ENCODE measurements at places on chromosomes 1 and 21.
A peak's percentile ranks its signal among the peaks of the same experiment; 100 is the strongest.

DNA sequence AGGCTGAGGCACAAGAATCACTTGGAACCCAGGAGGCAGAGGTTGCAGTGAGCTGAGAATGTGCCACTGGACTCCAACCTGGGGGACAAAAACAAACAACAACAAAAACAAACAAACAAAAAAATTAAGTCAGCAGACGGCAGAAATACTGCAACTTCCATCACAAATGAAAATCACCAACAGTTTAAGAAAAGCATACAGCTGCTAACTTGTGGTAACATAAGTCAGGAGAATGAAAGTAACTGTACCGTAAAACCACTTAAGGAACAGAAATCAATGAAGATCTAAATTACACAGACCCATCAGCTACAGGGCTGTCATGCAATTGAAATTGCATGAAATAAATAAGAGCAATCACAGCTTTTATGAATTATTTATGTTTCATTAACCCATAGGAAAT, 25.0 kb downstream of the MCOLN2 start:
- DNase-seq: no peak

- no peak for DNase-seq
Measured at GRCh38 chr1:202143768-202144401, 652 bp downstream of the ARL8A start.

DNA sequence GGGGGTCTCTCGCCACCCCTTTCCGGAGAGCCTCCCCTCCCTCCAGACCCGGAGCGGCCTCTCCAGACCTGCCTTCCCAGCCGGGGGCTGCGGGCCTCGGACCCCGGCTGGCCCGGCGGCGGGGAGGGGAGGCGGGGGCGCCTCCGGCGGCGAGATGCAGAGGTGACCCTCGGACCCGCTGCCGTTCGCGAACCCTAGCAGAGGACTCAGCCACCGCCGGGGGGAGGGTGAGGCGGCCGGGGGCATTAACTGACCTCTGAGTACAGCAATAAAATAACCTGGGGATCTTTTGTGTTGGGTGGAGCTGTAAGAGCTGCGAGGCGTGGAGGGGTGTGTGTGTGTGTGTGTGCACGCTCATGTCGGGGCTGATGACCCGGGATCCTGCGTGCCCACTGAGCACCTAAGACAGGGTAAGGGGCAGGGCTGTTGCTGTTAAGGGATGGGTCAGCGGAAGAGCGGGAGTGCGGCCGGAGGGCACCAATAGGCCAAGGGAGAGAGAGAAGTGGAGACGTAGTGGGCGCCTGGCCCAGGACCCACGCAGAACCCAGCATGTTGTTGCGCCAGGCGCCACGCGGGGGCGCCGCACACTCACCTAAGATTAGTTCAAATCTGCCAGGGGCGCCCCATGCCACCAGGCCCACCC, 6.3 kb downstream of the HAPLN2 start:
- DNase-seq: no peak

GRCh38 chr1:185094761-185095160, 49.4 kb downstream of the RNF2 start:
- no peak for DNase-seq

GRCh38 chr1:109274533-109275476, 8.1 kb downstream of the PSRC1 start:
- no peak for DNase-seq

DNA sequence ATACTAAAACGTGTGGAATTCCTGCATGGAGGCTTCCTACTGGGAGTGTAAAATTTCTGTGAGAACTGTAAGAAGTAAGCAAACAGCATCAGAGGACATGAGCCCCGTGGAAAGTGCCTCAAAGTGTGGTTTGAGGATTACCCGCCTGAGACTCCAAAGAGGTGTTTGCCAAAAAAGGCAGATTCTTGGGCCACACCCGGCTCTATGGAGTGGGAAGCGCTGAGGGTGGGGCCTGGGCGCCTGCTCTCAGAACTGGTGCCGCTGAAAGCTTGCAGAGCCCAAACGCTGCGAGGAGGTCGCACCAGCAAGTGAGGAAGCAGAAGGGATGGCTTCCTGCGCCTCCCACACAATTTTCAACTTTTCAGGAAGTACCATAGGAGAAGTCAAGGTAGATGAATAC, 43.0 kb upstream of the PSEN2 start:
- no peak for DNase-seq

GRCh38 chr1:163267962-163268361, 53.8 kb upstream of the NUF2 start:
- DNase-seq: no peak

GRCh38 chr1:219293410-219293809, 119.7 kb downstream of the LYPLAL1 start:
- DNase-seq: no peak

- DNase-seq: no peak
Measured at GRCh38 chr21:38341546-38342012, 84.8 kb downstream of the KCNJ15 start.

GRCh38 chr1:151613282-151613780, 1.5 kb downstream of the SNX27 start:
- no peak for DNase-seq

DNA sequence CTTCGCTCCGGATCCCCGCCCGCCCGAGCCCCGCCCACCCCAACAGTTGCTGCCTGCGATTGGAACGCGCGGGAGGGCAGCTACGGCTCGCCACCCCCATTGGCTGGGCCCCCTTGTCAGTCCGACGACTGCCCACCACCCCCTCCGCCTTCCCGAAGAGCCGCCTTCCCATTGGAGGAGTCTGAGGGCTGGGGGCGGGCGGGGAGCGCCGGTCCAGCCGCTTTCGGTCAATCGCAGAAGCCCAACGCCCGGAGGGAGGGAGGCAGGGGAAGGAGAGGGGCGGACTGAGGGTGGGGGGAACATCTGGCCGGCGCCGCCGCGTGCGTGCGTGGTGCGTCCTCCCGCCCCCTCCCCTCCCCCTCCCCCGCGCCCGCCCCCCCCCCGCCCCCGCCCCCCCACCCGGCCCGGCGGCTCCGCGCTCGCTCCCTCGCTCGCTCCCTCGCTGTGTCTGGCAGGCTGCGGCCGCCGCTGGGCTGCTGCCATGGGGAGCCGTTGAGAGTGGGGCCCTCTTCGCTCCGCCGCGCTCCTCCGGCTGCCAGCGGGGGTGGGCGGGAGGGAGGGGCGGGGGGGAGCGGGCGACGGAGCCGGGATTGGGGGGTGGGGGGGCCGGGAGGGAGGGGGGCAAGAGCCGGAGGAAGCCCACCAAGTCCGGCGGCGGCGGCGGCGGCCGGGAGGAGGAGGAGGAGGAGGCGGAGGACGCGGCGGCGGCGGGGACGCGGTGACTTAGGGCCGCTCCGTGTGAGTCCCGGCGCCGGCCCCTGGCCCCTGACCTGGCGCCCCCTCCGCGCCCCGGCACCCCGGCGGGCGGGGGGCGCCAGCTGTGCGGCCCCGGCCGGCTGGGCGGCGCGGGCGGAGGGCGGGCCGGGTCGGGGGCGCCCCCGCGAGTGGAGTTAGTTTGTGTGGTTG, 2.6 kb upstream of the ZBTB18 start:
- DNase-seq: peak; percentile 96

DNA sequence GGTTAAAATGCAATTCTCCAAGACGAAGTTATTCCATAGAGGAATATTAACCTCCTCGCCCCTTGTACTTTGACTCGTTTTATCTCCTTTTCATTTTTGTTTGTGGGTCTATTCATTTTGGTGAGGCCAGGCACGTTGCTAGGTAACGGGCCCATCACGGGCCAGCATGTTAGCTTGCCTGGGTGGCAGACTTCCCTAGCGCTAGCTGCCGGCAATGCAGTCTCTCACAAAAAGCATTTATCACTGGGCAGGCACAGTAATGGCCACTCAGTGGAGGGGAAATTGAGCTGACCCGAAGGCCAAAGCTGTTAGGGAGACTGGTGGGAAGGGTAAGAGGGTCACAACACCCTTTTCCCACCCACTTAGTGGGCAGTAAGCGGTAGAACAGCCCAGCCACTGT, 234.4 kb upstream of the FOXD3 start:
- no peak for DNase-seq

DNA sequence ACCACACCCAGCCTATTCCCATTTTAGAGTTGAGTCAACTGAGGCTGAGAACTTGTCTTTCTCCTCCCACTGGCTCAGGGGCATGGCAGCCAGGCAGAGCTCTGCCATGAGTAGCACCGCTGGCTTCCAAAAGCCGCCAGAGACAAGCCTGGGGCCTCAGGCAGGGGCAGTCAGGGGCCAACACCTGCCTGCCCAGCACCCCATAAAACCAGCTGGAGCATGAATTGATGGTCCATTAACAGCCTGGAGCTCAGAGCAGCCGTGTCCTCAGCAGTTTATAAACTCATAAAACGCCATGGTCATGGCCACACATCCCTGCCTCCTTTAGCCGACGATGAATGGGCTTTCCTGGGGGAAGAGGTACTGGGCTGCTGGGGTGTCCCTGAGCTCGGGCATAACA, 50.6 kb upstream of the PAX7 start:
- no peak for DNase-seq

DNA sequence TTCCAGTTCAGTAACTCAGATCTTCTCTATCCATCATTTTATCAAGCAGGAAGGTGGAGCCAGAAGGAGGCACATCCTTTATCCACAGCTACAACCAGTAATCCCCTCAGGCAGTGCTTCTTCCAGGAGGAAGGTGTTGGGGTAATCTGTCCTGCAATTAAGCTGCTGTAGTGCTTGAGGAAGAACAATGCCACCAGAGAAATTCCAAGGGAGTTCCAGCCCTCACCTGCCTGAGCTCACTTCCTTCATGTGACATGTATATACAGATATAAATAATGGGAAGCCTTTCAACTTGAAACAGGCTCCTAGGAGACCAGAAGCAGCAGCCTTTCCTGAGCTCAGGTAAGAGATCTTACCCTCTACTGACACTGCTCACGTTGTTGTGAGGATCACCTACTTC, 2.2 kb upstream of the IL20 start:
- DNase-seq: no peak

DNA sequence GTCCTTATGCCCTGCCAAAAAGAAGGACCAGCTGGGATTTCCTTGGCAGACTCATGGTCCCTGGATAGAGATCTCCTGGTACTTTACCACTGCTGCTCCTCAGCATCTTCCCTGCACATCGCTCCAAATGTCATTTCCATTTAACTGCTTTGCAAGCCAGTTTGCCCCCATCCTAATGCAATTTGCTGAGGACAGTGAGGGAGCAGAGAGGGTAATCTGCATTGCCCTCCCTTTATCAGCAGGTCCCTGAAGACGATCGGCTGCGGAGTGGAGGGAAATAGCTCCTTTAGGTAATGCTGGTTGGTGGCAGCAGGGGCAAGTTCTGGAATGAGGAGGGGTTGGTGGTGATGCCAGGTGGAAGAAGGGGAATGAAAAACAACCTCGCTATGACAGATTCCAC, 2.7 kb downstream of the PLXNA2 start:
- no peak for DNase-seq

GRCh38 chr1:211285196-211285595, 26.0 kb downstream of the RCOR3 start:
- DNase-seq: no peak

DNA sequence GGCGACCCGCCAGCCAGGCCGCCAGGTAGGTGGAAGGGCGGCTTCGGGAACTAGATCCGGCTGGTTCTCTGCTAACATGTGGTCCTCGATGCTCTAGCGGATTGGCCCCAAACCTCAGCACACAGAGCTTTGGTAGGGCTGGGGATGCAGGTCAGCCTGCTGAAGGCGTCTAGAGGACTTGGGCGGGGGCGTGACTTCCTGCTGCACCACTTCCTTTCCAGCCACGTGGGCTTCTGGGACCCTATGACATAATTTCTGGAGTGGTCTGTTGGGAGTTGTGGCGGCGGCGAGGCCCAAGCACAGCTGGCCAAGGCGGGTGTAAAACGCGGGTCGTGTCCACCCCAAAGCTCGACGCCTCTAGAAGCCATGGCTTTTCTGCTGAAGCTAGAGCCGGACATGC, 124.5 kb downstream of the ATF6 start:
- no peak for DNase-seq

DNA sequence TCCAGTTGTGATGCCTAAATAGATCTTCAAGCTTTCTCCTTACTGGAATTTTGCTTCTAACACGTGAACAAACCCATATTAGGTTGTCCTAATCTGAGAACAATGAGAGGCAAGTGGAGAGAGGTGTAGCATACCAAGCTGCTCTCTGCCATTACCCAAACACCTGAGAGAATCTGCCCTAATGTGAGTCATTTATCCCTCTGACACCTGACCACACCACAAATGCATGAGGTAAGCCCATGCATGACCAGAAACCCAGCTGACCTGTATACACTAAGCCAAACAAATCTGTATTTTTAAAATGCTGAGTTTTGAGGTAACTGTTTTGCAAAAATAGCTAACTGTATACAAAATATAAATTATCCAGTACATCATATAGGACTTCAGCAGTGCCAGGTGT, 1458.1 kb upstream of the B3GALT2 start:
- no peak for DNase-seq

- peak; percentile 17 for DNase-seq
Measured at GRCh38 chr1:233304489-233305102, 9.1 kb upstream of the PCNX2 start.

DNA sequence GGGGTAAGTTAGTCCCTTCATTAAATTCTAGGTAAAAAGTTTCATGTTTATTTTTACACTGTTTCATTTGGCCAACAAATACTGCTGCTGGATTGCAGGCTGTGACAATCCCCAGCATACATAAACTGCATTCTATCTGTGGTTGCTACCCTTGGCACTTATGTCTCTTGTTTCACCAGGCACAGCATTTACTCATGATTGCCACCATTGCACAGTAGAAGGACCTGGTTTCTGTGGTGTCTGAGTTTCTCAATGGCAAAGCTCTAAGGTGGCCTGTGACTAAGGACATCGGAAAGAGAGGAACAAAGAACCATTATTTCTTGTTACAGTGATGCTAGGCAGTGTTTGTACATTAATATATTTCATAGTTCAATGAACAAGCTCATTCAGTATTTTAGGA, 878.4 kb upstream of the NEGR1 start:
- no peak for DNase-seq

GRCh38 chr1:218345673-218346390, 696 bp downstream of the TGFB2 start:
- DNase-seq: no peak

DNA sequence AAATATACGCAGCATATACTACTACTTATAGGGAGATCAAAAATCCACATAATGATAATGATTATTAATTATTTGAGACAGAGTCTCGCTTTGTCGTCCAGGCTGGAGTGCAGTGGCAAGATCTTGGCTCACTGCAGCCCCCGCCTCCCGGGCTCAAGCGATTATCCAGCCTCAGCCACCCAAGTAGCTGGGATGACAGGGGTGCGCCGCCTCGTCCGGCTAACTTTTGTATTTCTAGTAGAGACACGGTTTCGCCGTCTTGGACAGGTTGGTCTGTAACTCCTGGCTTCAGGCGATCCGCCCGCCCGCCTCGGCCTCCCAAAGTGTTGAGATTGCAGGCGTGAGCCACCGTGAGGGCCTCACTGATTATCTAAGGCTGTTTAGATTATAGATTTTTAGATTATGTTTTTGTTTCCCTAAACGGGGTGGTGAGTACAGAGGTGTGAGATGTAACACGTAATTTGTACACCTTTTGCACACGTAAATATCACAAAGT, 548 bp upstream of the SLC25A33 start:
- no peak for DNase-seq

All from HTR-8/SVneo (cell line).